ENCODE measurements at places on chromosomes 5 and 9.

- DNase-seq, result no peak
These were observed 1.4 kb upstream of the N4BP3 start for GRCh38 chr5:178111925-178112324.

- no peak for DNase-seq
These were observed 138.2 kb upstream of the LPAR1 start for GRCh38 chr9:111176511-111176910.

GRCh38 chr5:33067291-33067690, 356.2 kb downstream of the NPR3 start:
- DNase-seq, result no peak

DNA sequence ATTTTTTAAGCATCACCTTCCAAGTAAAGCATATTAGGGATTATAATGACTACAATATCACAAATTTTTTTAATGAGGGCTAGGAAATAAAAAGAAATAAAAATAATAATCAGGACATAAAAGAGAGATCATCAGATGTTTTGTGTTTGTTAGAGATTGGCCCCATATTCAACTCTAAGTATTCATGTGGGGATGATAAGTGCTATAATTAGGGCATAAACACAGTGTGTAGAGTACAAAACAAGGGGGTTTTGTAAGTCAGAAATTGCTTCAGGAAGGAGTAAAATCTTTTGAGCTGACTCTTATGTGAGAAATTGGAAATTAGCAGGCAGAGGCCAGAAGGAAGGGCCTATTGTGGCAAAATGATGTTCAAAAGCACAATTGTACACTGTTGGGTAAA, 127.3 kb downstream of the STARD4 start:
- no peak for DNase-seq

DNA sequence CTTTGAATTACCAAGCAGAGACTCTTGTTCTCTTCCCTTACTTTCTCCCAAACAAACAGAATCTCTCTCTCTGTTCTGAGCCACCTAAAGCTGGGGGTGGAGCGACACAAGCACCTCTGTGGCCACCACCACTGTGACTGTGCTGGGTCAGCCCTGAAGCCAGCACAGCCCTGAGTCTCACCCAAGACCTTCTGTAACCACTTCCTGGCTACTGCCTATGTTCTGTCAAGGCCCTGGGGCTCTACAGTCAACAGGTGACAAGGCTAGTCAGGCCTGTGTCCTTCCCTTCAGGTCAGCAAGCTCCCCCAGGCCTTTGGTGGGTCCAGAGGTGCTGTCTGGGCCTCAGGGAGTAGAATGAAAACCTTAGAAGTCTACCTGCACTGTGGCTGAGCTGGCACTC, 26.1 kb upstream of the SLC28A3 start:
- no peak for DNase-seq

GRCh38 chr5:76499507-76500161, 96.5 kb downstream of the IQGAP2 start:
- no peak for DNase-seq

- no peak for DNase-seq
These were observed 555 bp downstream of the CFAP95 start for GRCh38 chr9:69820955-69821788.

DNA sequence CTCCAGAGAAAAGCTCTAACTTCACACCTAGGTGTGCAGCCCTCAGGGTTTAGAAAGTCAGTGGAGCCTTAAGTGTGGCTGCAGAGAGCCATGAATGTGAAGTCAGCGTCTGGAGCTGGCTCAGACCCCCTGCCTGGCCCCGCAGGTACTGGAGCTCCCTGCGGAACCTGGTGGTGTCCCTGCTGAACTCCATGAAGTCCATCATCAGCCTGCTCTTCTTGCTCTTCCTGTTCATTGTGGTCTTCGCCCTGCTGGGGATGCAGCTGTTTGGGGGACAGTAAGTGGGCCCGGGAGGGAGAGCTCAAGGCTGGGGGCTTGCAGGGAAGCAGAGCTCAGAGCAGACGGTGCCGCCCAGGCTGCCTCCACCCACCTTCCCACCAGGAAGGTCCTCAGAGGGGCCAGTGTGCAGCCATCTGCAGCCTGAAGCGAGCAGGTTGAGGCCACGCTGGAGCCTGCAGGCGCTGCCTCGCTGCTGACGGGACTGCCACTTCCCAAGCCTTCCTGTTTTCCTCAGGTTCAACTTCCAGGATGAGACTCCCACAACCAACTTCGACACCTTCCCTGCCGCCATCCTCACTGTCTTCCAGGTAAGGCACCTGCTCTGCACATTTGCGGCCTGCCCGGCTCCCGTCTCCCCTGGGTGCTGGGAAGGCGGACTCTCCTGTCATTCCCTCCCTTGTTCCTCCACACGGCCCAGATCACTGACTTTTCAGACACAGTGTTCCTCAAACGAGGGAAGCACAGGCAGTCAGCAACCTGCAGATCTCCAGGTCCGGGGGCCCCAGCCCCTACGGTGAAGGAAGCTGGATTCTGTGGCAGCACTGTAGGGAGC, 108.9 kb downstream of the CACNA1B start:
- DNase-seq, result no peak
